Breast epithelium (tissue), 4 donors: ENCODE measurements at places on chromosomes 6 and 20.

- DNase-seq, result no peak
Observed at GRCh38 chr6:145809211-145809610, 5.4 kb downstream of the FBXO30 start.

DNA sequence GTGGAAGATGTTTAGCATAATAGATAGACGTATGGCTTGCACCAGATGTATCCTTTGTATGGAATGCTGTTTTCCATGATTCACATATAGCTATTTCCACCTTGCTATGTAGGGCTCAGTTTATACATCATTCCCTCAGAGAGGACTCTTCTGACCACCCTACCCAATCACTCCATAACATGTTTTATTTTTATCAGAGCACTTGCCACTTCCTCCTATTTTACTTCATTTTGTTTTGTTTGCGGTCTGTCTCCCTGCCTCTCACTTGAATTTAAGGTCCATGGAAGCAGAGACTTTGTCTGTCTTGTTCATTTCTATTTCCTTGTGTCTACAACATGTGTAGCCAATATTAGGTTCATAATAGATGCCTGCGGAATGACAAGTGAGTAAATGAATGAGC lies 266.9 kb upstream of the CITED2 start:
- DNase-seq, result no peak

GRCh38 chr20:48782053-48782452 lies 45.7 kb downstream of the PREX1 start:
- no peak for DNase-seq

- no peak for DNase-seq
Observed at GRCh38 chr6:14000901-14001300, 76.1 kb downstream of the RNF182 start.

- DNase-seq, result no peak
Observed at GRCh38 chr6:161067749-161068148, 76.2 kb downstream of the MAP3K4 start.

GRCh38 chr20:9677100-9677623 lies 161.7 kb downstream of the PAK5 start:
- no peak for DNase-seq

GRCh38 chr6:85490516-85491248 lies 40.8 kb downstream of the NT5E start:
- DNase-seq, result peak; percentile 34

- DNase-seq, result no peak
Observed at GRCh38 chr6:152576525-152576924, 60.6 kb downstream of the SYNE1 start.

DNA sequence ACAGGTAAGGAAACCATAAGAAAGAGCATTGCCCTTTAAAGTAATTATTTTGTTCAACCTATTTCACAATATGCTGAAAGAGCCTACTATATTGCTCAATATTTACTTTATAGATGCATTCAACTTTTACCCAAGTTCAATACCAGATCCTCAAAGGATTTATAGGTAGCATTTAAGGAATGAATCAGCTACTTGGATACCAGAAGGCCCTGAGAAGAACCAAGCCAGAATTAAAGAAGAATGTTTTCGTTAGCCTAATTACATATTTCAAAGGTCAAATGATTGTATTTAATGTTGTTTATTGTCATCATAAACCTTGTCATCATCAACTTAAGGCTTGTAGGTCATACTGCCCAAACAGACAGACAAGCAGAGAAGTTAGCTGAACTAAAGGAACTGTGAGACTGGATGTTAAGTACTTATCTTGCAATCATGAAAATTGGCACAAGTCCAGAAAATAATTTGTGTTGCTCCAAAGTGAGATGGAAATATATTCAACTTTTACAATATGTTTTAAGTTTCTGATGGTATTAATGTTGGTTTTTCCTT lies 636.7 kb downstream of the RFPL4B start:
- DNase-seq, result no peak

GRCh38 chr6:143549221-143549948 lies 37.9 kb upstream of the FUCA2 start:
- DNase-seq, result no peak

DNA sequence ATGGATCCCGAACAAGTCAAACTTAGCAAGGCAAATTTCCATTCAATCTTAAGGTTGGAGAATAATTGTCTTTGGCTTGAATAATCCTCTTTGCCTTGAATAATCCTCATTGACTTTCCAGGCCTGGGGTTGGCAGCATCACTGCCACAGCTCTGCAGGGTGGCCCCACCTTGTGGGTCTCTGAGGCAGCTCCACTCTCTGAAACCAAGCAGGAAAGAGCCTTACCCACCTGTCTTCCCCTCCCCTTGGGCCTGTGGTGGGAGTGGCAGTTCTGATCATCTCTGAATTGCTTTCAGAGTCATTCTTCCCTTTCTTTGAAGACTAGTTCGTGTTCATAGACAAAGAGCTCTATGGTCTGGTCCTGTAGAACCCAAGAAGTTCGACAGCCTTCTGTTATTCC lies 47.5 kb downstream of the KCNQ5 start:
- no peak for DNase-seq

- no peak for DNase-seq
Observed at GRCh38 chr6:36713846-36714245, 16.2 kb downstream of the RAB44 start.

- DNase-seq, result no peak
Observed at GRCh38 chr20:10219993-10220750, 1.5 kb downstream of the SNAP25 start.

DNA sequence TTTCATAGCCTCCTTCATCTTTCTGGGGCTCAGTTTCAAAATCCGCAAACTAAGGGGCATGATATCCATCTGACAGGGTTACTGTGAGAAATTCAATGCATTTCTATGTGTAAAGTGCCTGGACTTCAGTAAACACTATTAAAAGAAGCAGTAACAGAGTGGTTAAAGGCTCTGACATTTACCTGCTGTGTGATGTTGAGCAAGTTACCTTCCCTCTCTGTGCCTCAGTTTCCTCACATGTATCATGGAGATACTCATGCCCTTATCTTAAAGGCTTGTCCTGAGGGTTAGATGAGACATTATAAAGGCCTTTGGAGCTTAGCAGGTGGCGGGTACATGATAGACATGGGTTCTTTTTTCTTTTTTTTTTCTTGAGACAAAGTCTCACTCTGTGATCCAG lies 46.8 kb downstream of the EYA2 start:
- DNase-seq, result no peak

- DNase-seq, result no peak
Observed at GRCh38 chr6:116406678-116407345, 36.1 kb downstream of the DSE start.

- DNase-seq, result no peak
Observed at GRCh38 chr6:20266851-20267608, 54.8 kb upstream of the MBOAT1 start.

DNA sequence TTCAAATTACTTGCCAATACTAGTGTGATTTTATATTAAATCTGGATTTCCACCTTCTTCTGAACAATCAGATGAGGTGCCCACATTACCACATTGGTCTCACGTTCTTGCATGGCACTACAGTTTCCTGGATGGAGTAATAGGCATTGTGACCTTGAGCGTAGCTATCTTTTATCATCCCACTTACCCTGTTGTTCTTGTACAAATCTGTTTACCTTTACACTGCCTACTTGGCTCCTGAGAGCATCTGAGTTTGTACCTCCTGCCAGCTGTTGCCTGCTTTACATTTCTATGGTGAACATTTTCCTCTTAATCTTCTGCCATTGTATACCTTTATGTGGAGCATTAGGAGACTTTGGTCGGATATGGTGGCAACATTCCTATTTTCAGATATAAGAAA lies 90.7 kb downstream of the AKAP7 start:
- DNase-seq, result no peak

- no peak for DNase-seq
Observed at GRCh38 chr6:134451529-134451928, 133.6 kb upstream of the SGK1 start.

DNA sequence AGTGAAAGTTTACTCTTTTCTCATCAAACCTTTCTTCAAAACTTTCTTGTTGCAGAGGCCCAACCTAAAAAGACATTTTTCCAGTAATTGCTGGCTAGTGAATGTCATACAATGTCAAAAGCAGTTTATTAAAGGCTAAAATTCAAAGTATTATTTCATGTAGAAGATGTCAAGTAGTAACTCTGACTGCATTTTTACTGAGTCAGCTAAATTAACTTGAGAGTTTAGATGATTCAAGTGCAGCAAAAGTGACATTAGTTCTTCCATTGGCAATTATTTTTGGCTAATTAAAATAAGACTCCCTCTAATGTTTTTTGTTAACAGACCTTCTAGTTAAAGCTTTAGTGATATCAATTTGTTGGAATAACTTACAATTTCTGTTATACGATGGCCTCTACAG lies 1438.5 kb downstream of the GRIK2 start:
- no peak for DNase-seq

DNA sequence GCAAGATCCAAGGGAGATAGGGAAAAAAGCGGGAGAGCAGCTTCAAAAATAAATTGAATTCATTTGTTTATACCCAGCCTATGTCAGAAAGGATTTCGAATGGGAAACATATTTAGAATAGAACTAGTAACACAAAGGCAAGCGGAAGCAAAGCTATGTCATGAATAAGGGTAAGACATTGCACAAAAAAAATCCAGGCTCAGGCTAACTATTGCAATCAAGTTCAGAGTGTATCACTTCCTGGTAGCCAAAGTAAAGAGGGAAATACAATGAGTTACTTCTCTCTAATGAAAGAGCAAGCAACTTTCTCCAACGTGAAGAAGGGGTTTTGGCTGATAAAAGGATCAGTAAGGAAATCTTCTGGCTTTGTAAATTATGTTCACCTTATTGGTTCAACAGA lies 212.8 kb downstream of the ZMYND8 start:
- DNase-seq, result no peak

GRCh38 chr6:158255989-158256601 lies 56.2 kb upstream of the TULP4 start:
- DNase-seq, result no peak

GRCh38 chr20:9392892-9393857 lies 121.2 kb upstream of the LAMP5 start:
- DNase-seq, result no peak

- DNase-seq, result no peak
Observed at GRCh38 chr20:18999086-18999485, 185.5 kb downstream of the SCP2D1 start.

GRCh38 chr6:147972448-147972847 lies 370.2 kb upstream of the SASH1 start:
- DNase-seq, result no peak

DNA sequence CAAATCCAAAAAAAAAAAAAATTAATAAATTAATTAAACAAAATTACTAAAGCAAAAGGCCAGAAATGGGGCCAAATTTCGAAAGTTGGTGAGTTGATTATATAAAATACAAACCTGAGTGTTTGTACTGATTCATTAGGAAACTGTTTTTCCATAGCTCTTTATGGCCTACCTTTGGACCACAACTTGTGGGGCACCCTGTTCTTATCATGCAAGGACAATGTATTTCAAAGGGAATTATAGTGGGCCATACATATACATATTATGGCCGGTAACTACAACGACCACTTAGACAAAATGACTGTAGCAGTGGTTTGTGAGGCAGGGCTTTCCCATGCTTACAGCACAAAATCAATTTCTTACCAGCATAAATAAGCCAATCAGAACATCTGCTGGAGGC lies 69.5 kb downstream of the ESF1 start:
- no peak for DNase-seq

DNA sequence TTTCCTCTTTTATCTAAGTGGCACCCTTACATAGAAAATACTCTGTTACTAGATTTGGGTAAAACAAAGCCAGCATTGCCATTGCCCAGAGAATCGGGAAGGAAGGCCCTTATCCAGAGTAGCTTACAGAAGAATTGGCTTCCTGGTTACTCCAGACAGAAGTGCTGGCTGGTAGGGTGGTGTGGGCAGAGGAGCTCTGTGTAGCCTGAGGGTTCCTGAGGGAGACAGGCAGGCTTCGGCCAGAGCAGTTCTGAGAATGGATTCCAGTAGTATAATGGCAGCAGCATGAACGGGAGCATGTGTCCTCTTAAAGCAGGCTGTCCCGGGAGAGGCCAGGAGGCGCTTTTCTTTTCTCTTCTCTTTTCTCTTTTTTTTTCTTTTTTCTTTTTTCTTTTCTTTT lies 11.9 kb downstream of the CUL9 start:
- DNase-seq, result peak; percentile 9

DNA sequence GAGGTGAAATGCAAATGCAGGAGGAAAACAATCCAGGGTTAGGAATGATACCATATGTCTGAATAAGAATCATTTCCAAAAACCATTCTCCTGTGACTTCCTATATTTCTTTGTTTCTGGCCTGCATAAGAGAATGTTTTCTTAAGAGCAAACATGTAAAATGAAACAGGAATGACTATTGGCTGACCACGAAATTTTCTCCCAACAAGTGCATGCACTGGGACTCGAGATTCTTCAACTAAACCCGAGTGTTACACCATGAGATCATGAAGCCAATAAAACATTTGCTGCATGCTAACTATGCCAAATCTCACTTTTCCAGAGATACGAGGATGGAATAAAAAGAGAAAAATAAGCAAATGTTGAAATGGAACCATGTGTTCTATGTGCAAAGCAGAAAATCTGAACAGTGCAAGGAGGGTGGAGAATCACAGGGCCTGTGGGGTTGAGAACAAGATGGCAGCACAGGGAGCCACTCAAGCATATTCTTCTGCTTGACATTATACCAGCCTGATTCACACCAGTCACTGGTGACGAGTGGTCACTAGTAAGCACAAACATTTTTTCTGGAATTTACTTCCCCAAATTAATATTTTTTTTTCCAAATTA lies 212.2 kb upstream of the FOXA2 start:
- no peak for DNase-seq

DNA sequence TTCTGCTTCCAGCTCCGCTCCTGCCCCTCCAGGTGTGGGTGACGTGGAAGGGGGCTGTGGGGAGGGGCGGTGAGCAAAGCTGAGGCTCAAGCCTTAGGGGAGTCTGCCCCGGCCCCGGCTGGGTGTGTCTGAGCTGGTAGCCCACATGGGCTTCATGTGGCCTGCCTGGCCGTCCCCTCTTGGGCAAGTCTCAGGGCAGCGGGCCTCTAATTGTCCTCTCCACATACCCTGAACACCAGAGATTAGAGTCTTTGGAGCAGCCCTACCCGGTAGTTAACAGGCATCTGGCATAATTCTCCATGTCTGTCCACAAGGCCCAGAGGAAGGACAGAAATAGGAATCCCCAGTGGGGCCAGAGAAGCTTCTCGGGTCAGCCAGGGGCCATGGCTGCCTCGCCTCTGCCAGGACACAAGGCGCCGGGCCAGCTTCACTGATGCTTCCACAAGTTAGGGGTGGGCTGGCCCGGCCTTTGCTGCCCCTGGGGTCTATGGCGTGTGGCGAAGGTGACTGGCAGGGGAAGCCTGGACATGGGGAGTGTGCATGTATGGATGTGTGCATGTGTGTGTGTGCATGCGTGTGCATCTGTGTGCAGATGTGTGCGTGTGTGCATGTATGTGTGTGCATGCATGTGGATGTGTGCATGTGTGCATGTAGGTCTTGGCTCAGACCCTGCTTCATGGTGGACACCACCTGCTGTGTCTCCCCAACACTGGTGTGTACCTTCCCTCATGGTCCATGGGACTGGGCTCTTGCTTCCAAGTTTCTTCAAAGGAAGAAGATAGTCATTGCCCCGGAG lies 24.0 kb downstream of the FRMD1 start:
- DNase-seq, result no peak

GRCh38 chr6:11667876-11668275 lies 110.7 kb downstream of the ADTRP start:
- DNase-seq, result no peak

- no peak for DNase-seq
Observed at GRCh38 chr6:121201105-121201504, 133.2 kb downstream of the TBC1D32 start.
